ENCODE measurements at places on chromosomes 3 and 15. TPM values are rescaled to one million over a fixed set of nuclear protein-coding genes. Genes with fewer than 3 reads are reported as not detected.

Gene CYP8B1
- total RNA-seq, result not detected

Gene PIGZ
- total RNA-seq, result 12.2 TPM

Gene P2RY12
- total RNA-seq, result 9.3 TPM

Gene ADAMTS7
- 2.6 TPM for total RNA-seq

Gene A4GNT
- not detected for total RNA-seq

Gene CCDC54
- not detected for total RNA-seq

GRCh38 chr3:124774327-124774718 lies 44.1 kb downstream of the UMPS start:
- H3K36me3 ChIP-seq, result no peaks in the 10 kb centered on the region
- no peak for DNase-seq
- peaks cover 100% of the 10 kb centered on the region for H3K4me1 ChIP-seq
- no peaks in the 10 kb centered on the region for H3K27me3 ChIP-seq
- no peak overlapping the region for H3K4me3 ChIP-seq

GRCh38 chr3:108006077-108006771 lies 84.6 kb downstream of the CD47 start:
- H3K4me1 ChIP-seq, result no peaks in the 10 kb centered on the region
- H3K27ac ChIP-seq, result peak overlapping the region; percentile 18
- no peak overlapping the region for H3K4me3 ChIP-seq
- no peaks in the 10 kb centered on the region for H3K27me3 ChIP-seq

DNA sequence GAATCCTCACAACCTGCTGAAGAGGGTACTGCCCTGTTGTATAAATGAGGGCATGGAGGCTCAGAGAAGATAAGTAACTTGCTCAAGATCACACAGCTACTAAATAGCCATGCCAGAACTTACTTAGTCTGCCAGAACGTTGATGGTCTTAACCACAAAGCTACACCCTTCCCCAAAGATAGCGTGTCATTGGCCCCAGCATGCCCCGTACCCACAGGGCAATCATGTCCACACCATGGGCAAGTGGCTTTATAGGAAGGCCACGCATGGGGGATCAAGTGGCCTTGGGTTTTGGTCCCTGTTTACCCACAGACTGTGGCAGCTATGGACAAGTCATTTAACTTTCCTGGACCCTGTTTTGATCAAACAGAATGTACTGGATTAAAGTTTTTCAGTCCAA lies 15.9 kb upstream of the ARHGEF3 start:
- H3K4me3 ChIP-seq, result no peak overlapping the region
- H3K27ac ChIP-seq, result no peak overlapping the region
- no peaks in the 10 kb centered on the region for H3K27me3 ChIP-seq
- no peaks in the 10 kb centered on the region for H3K36me3 ChIP-seq
- DNase-seq, result no peak
- peaks cover 7% of the 10 kb centered on the region for H3K4me1 ChIP-seq

- DNase-seq, result no peak
- H3K27ac ChIP-seq, result peak overlapping the region; percentile 85
- H3K27me3 ChIP-seq, result no peaks in the 10 kb centered on the region
- H3K4me1 ChIP-seq, result peaks cover 28% of the 10 kb centered on the region
- H3K4me3 ChIP-seq, result peak overlapping the region; percentile 76
- H3K36me3 ChIP-seq, result peaks cover 3% of the 10 kb centered on the region
Observed at GRCh38 chr3:138173769-138174420, 826 bp downstream of the DBR1 start.

DNA sequence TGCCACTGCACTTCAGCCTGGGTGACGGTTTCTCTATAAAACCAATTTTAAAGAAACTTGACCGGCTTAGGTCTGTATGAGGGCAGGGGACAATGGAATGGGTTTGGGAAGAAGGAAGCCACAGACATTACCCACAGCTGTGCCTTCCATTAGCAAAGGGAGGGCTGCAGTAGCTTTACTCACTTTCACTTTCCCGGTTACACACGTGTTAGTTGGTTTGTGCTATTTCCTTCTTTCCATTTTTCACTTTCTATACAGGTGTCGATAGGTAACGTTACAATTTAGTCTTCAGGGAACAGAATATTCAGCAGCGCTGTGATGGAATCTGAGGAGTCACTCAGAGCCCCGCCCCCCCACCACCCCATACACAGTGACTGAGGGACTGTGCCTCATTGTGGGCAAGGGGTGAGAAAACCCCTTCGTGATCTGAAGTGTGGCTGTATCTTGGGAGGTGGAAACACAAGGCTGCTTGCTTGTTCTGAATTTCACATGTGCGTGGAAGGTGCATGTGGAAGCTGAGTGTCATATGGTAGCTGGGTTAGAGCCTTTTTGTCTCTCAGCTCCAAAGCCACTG lies 44.8 kb upstream of the RPL32 start:
- H3K4me1 ChIP-seq, result peaks cover 4% of the 10 kb centered on the region
- no peak for DNase-seq
- no peak overlapping the region for H3K27ac ChIP-seq
- H3K36me3 ChIP-seq, result no peaks in the 10 kb centered on the region

- peaks cover 17% of the 10 kb centered on the region for H3K4me1 ChIP-seq
- H3K27me3 ChIP-seq, result no peaks in the 10 kb centered on the region
- peak overlapping the region; percentile 38 for H3K27ac ChIP-seq
- DNase-seq, result no peak
- no peaks in the 10 kb centered on the region for H3K36me3 ChIP-seq
Observed at GRCh38 chr3:177730814-177731213, 533.5 kb upstream of the TBL1XR1 start.

DNA sequence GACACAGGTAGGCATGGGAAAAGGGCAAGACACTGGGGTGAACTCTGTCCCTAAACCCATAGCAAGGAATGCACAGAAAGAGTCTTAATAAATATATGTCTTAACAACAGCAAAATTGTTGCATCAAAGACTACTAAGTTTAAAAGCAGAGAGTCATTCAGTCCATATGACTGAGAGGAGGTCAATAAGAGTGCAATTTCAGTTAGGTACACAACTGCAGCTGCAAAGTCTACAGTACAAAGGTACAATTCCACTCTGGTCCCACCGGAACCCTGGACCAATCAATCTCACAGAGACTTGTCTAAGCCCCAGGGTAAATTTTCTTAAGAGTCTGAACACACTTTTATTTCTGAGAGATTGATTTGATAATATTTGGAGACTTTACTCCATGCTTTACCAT lies 6.9 kb downstream of the CP start:
- H3K4me1 ChIP-seq, result no peaks in the 10 kb centered on the region
- no peaks in the 10 kb centered on the region for H3K36me3 ChIP-seq
- H3K27ac ChIP-seq, result no peak overlapping the region
- H3K27me3 ChIP-seq, result no peaks in the 10 kb centered on the region
- no peak for DNase-seq

- no peak overlapping the region for H3K4me3 ChIP-seq
- peak overlapping the region; percentile 75 for H3K27ac ChIP-seq
- H3K27me3 ChIP-seq, result no peaks in the 10 kb centered on the region
- no peaks in the 10 kb centered on the region for H3K4me1 ChIP-seq
Observed at GRCh38 chr3:113051787-113052186, 61.0 kb downstream of the GTPBP8 start.

GRCh38 chr3:147813256-147813655 lies 404.1 kb downstream of the ZIC1 start:
- DNase-seq, result no peak
- H3K27ac ChIP-seq, result no peak overlapping the region
- no peak overlapping the region for H3K4me3 ChIP-seq
- no peaks in the 10 kb centered on the region for H3K27me3 ChIP-seq
- H3K4me1 ChIP-seq, result no peaks in the 10 kb centered on the region

GRCh38 chr3:4198491-4198890 lies 104.7 kb upstream of the SETMAR start:
- H3K4me3 ChIP-seq, result no peak overlapping the region
- no peak overlapping the region for H3K27ac ChIP-seq
- no peaks in the 10 kb centered on the region for H3K4me1 ChIP-seq
- no peaks in the 10 kb centered on the region for H3K36me3 ChIP-seq
- no peak for DNase-seq
- H3K27me3 ChIP-seq, result no peaks in the 10 kb centered on the region

GRCh38 chr3:32757618-32758374 lies 60.0 kb upstream of the TRIM71 start:
- H3K4me1 ChIP-seq, result no peaks in the 10 kb centered on the region
- H3K27ac ChIP-seq, result no peak overlapping the region
- no peaks in the 10 kb centered on the region for H3K27me3 ChIP-seq
- no peak overlapping the region for H3K4me3 ChIP-seq

DNA sequence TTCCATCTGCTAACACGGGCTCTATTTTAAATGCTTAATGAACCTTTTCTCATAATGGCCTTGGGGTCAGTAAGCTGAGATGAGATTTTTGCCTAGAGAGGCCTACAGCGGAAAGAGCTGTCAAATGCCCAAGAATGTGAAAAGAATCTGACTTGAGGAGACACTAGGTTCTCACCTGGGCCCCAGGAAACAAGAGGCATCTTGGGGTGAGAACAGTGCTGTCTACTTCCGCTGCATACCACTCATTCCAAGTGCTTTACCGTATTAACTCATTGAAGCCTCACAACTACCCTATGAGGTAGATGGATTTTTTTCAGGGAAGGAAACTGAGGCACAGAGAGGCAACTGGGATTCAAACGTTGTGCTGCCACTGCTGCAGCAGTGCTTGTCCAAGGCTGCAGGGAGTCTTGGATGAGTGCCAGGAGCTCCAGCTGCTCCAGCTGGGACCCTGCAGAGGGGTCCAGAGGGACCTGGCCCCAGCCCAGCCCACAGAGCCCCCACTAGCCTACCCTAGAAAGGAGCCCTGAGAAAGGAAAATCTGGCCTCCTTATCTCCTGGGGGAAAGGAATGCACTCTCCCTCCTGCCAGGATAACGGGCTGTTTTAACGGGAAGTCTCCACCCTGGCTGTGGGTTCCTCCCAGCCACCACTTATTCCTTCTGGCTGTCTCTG lies 68.4 kb downstream of the SLC12A8 start:
- H3K4me3 ChIP-seq, result no peak overlapping the region
- peaks cover 23% of the 10 kb centered on the region for H3K4me1 ChIP-seq
- peak; percentile 62 for DNase-seq
- no peak overlapping the region for H3K27ac ChIP-seq

- H3K4me3 ChIP-seq, result no peak overlapping the region
- H3K4me1 ChIP-seq, result peaks cover 9% of the 10 kb centered on the region
- no peaks in the 10 kb centered on the region for H3K36me3 ChIP-seq
- H3K27ac ChIP-seq, result no peak overlapping the region
Observed at GRCh38 chr3:55701997-55702396, 214.9 kb upstream of the WNT5A start.

DNA sequence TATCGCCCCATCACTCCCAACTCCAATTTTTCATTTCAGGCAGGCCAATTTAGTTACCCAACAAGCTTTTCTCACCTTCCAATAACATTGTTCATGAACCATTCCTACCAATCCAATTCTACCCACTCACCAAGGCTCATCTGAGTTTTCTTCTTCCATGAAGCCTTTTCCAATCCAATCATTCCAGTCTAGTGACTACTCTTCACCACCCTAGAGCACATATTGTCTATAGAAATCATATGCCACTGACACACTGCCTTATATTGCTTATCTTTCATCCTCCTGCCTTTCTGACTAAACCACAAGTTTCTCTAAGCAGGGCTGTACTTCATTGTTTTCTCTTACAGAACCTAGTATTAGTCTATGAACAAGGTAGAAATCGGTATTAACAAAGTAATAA lies 11.4 kb downstream of the CCDC14 start:
- H3K4me3 ChIP-seq, result no peak overlapping the region
- H3K27ac ChIP-seq, result no peak overlapping the region
- H3K27me3 ChIP-seq, result no peaks in the 10 kb centered on the region
- H3K4me1 ChIP-seq, result no peaks in the 10 kb centered on the region
- DNase-seq, result no peak

DNA sequence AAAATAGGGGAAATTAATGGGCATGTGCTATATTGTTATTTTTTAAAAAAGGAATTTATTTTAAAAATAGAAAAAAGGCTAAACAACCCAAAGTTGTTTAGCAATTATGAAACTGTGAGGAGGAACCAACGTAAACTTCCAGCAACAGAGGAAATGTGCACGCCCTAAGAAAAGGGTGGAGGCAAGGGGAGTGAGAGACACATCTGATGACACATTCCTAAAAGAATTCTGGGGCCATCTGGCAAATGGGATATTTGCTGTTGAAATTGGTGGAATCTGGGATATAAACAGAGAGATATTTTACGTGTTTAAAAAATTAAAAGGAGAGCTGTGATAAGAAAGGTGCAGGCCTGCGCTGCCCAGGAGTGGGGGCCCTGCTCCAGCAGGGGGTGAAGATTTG lies 50.8 kb upstream of the MUC13 start:
- H3K36me3 ChIP-seq, result no peaks in the 10 kb centered on the region
- H3K27ac ChIP-seq, result peak overlapping the region; percentile 52
- H3K27me3 ChIP-seq, result no peaks in the 10 kb centered on the region
- H3K4me1 ChIP-seq, result no peaks in the 10 kb centered on the region
- no peak for DNase-seq
- H3K4me3 ChIP-seq, result no peak overlapping the region

GRCh38 chr3:49183873-49184272 lies 12.5 kb downstream of the KLHDC8B start:
- H3K27me3 ChIP-seq, result no peaks in the 10 kb centered on the region
- H3K4me1 ChIP-seq, result no peaks in the 10 kb centered on the region
- H3K27ac ChIP-seq, result no peak overlapping the region
- no peak overlapping the region for H3K4me3 ChIP-seq
- DNase-seq, result no peak

DNA sequence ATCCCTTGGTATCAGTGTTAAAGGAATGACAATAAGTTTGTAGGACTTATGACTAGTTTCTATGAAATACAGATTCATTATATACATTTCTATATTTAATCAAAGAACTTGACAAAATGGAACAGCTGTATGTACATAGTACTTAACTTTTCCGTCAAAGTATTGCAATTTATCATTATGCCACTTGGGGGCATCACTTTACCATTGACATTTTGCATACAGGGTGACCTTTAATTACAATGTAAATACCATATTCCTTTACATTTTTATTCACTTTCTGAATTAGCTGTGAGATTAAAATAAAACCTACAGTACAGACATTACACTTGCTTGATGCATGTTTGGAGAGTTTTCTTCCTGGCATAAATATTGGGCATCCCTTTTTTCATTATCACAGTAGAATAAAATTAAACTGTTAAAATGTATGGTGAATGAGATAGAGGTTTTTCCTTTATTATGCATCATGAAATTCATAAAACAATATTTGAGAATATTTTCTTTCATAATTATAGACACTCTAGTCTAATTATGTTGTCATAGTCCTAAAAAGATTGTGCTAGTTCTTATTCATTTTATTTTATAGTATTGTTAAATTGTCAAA lies 6.9 kb downstream of the NEK11 start:
- no peaks in the 10 kb centered on the region for H3K27me3 ChIP-seq
- no peak for DNase-seq
- no peaks in the 10 kb centered on the region for H3K36me3 ChIP-seq
- no peak overlapping the region for H3K27ac ChIP-seq

GRCh38 chr3:119812491-119813058 lies 30.7 kb downstream of the NR1I2 start:
- peaks cover 10% of the 10 kb centered on the region for H3K4me1 ChIP-seq
- no peaks in the 10 kb centered on the region for H3K36me3 ChIP-seq
- no peak for DNase-seq
- no peaks in the 10 kb centered on the region for H3K27me3 ChIP-seq

GRCh38 chr15:98838387-98839259 lies 169.0 kb downstream of the PGPEP1L start:
- DNase-seq, result no peak
- no peak overlapping the region for H3K4me3 ChIP-seq
- no peak overlapping the region for H3K27ac ChIP-seq
- peaks cover 9% of the 10 kb centered on the region for H3K4me1 ChIP-seq
- no peaks in the 10 kb centered on the region for H3K36me3 ChIP-seq

GRCh38 chr3:185976977-185977678 lies 39.3 kb upstream of the TRA2B start:
- no peaks in the 10 kb centered on the region for H3K27me3 ChIP-seq
- DNase-seq, result peak; percentile 82
- no peak overlapping the region for H3K4me3 ChIP-seq
- no peaks in the 10 kb centered on the region for H3K4me1 ChIP-seq
- no peaks in the 10 kb centered on the region for H3K36me3 ChIP-seq
- H3K27ac ChIP-seq, result no peak overlapping the region

Measured in sigmoid colon (tissue), 7 donors.